ENCODE measurements at places on chromosomes 2 and 18.

GRCh38 chr2:2719781-2720180 is 388.7 kb upstream of the MYT1L start:
- DNase-seq = no peak

DNA sequence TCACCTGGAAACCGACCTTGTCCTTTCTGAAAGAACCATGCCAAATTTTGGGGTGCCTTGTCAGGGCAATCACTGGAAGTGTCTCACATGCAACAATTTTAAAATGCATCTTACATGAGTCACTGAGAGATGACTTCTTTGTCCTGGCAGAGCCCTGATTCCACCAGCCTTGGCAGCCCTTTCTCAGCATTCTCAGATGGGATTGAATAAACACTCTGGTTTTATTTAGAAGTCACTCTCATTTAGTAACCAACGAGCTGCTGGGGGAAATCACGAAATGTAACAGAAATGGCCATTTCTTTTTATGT is 3.8 kb upstream of the ATP8B1 start:
- no peak for DNase-seq

DNA sequence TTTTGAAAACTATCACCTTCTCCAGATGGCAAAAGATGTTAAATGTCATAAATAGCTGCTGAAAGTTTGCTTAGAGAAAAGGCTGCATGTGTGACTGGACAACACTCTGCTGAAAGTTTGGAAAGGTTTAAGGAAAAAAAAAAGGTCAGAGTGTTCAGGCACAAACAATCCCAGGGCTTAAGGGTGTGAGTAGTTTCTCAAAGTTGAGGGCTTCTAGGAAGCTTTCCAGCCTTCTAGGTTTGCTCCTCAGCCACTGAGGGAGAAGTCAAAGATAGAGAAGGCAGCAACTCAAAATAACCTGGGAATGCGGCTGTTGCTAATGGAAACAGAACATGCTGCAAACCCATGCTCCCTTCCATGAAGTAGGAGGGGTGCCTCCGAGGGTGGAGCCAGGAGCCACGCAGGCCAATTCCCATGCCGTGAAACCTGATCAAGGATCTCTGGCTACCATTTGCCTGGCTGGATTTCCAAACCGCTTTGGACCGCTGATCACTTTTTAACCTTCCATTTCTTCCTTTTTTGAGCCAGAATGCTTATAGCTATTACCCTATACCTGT is 88.0 kb downstream of the TEX51 start:
- DNase-seq = no peak

DNA sequence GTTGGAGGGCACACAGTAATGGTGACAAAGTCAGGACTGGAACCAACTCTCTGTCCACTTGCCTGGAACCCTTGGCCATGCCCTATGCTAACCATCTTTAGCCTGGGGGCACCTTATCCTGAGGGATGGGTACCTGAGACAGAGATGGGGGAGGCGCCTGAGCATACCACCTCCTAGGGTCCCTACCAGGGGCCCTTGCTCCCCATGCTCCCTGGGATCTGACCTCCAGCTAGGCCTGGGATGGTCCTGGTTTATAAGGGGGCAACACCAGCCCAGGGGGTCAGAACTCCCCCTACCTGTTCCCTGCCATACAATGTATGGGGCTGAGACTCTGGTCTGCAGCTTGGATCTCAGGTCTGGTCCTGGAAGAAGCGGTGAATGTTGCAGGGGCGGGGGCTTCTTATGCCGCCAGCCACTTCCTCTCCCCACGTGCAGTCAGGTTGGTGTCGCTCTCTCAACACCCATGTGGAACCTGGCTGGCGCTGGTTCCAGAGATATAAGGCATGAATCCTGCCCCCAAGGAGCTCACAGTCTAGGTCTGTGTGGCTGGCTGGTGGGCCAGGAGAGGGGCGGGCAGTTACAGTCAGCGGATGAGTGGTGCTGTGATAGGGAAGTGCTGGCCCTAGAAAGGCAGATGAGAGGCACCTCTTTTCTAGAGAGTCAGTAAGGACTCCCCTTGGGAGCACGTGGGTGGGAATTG is 3.8 kb upstream of the TOGARAM2 start:
- no peak for DNase-seq

GRCh38 chr2:181140414-181140813 is 160.0 kb downstream of the UBE2E3 start:
- DNase-seq = no peak

- no peak for DNase-seq
Measured at GRCh38 chr2:60054571-60055340, 498.7 kb downstream of the BCL11A start.

DNA sequence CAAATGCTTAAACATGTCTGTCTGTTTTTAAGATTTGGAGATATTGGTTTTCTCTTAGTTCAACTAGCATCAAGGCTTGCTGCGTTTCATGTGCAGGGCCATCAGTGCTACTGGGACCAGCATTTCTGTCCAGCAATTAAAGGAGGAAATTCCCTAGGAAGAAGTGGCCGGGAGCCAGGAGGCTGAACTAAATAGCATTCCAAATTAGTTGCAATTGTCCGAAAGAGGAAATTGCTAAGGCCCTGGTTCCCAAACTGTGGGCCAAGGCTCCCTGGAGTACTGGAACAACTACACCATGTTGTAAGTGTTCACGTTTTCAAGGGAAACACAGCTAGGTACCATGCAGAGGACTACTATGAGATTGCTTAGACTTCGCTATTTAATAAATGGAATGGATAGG is 257.9 kb downstream of the PTPRM start:
- no peak for DNase-seq

DNA sequence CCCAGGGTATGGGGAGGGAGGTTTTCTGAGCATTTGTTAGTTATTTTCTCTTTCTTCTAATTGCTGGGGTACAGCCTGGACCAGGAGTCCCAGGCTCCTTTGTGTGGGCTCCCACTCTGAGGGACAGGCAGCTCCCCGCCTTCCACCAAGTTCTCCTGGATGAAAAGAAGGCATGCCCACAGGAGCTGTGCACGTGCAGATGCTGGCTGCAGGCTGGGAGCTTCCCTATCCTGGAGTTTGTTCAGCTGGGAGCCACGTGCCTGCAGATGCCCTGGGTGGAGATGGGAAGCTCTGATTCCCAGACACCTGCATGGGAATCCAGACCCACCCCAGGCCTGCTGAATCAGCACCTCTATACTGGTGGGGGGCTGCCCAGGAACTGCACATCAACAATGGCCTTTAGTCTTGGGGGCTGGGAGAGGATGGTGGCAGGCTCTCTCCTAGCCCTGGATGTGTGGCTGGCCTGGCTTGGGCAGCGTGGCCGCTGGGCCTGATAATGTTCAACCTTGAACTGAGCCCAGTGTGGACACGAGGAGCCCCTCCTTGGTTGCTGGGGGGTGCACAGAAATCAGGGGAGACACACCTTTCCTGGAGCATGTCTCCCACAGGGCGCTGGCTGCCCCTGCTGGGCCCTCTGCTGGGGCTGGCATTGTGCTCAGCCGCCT is 233.6 kb upstream of the HS6ST1 start:
- no peak for DNase-seq

DNA sequence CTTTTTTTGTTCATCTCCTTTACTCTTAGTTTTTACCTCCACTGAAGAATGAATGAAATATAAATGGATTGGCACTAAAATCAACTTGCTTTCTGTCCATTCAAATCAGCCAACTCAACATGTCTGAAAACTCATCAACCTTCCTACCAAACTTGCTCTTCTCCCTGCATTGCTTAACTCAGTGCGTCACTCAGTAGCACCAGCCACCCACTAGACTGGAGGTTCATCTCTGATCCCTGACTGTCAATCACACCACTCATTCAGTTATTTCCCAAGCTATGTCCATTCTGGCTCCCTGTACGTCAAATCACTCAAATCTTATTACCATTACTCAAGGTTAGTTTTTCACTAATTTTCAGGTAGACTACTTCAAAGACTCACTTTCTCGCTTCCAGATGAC is 75.2 kb upstream of the RBMS1 start:
- DNase-seq = no peak

DNA sequence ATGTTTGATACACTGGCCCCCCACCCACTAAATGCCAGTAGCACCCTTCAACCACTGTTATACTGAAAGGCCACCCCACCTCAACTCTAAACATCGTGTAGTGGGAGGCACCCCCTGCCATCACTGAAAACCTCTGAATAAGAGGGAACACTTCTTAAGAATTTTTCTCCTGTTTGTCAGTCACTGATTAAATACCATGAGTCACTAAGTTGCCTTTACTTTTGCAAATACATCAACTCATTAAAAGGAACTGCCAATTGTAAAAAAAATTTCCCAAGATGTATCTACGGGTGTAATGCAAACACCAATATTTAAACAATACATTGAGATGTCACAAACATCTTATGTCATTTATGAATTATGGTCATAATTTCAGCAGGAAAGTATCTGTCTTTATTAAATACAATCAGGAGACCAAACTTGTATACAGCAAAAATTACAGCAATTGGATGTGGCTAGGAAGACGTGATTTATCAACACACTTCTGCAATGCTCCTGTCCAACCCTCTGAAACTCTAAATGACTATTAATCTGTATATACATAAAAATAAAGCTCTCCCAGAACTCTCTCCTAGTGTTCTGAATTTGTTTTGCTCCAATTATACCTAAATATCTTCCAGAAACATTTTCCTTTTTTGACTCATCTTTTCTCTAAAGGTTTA is 144.1 kb upstream of the STK17B start:
- DNase-seq = peak; percentile 40

DNA sequence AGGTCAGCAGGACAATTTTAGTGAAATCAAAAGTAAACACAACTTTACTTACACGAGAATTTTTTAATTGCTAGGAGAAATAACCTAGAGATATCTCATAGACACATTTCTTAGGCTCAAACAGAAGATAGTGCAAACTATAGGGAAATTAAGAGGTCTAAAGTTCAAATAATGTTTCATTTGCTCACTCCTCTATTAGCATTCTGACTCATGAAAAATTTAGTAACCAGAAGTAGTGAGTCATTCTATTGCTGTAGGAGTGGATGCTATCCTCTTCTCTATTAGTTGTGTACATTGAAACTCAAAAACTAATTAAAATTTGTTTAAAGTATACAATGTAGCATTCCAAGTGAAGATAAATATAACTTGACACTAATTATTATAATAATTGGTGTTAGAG is 908.3 kb upstream of the TMEFF2 start:
- peak; percentile 20 for DNase-seq

- DNase-seq = peak; percentile 45
Measured at GRCh38 chr2:104736026-104736425, 117.9 kb upstream of the POU3F3 start.

GRCh38 chr2:171811245-171811628 is 82.8 kb downstream of the SLC25A12 start:
- no peak for DNase-seq

DNA sequence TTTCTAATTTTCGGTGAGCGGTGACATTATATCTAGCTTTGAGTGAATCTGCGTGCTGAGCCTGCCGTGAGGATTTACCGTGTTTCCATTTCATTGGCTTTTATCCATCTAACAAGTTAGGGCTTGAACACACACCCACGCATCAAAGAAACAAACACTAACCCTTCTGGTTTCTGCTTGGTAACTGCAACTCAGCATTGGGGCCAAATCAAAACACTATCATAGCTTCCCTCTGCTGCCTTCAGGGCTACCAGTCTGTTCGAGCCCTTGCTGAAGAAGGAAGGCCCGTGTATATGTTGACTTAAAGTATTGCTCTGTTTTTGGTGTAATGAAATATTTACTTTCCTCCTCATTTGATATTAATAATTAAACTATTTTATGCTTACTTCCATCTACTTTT is 227.2 kb downstream of the PHLPP1 start:
- peak; percentile 57 for DNase-seq

DNA sequence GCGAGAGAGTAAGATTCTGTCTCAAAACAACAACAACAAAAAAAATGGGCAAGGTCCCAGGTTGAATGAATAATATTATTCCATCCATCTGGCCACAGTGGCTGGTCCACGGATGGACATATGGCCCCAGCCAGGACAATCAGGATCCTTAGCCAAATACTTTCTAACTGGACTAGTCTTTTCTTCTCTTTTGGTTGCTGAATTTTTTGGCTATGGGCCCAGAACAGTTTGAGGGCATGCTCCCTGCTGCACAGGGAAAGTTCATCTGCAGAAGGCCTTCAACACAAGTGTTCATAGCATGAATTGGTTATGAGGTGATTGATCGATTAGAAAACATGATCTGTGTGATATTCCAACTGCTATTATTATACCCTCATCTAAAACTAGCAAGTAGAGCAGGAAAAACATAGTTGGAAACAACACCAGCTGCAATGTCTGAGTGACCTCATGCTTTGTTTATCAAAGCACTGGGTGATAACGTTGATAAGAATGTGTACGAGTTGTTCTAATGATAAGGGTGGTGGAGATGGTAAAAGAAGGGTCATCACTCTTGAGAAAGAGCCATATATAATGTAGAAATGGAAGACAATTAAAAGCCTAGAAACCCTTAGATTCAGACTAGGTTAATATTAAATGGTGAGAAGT is 47.8 kb upstream of the RNF103 start:
- no peak for DNase-seq

DNA sequence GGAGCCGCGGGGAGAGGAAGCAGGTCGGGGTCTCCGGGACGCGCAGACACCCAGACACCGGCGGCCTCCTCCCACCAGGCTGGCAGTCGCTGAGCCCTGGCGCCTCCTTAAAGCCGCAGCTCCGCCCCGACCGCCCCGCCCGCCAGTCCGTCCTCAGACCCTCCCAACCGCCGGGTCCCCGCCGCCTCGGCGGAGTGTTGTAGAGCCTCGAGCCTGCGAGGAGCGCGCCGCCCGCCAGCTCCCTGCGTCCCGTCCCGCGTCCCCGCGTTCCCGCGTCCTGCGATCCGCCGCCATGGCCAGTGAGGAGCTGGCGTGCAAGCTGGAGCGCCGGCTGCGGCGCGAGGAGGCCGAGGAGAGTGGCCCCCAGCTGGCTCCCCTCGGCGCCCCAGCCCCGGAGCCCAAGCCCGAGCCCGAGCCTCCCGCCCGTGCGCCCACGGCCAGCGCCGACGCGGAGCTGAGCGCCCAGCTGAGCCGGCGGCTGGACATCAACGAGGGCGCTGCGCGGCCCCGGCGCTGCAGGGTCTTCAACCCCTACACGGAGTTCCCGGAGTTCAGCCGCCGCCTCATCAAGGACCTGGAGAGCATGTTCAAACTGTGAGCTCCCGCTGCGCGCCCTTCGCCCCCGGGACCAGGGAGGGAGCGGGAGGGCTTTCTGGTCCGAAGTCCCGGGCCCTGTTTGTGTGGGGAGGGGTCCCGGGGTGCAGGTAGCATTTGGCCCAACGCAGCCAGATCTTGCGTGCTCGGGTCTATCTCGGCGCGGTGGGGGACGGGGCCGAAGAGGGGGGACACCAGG is at the start of gene EFHD1:
TSS of gene EFHD1 (plus strand) at position 192 of the 793 bp plus-strand sequence. CDS start at position 293, 101 bp downstream.
- no peak for DNase-seq

DNA sequence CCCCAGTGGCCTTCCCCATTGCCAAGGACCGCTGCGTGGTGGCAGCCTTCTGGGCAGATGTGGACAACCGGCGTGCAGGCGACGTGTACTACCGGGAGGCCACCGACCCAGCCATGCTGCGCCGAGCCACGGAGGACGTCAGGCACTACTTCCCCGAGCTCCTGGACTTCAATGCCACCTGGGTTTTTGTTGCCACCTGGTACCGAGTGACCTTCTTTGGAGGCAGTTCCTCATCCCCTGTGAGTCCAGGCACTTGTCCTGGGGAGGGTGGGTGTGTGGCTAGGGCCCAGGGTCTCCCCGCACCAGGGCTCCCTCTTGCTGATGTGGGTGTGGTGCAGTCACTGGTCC is 31.9 kb downstream of the SNED1 start:
- no peak for DNase-seq
